ENCODE measurements at places on chromosomes 5 and 9.

DNA sequence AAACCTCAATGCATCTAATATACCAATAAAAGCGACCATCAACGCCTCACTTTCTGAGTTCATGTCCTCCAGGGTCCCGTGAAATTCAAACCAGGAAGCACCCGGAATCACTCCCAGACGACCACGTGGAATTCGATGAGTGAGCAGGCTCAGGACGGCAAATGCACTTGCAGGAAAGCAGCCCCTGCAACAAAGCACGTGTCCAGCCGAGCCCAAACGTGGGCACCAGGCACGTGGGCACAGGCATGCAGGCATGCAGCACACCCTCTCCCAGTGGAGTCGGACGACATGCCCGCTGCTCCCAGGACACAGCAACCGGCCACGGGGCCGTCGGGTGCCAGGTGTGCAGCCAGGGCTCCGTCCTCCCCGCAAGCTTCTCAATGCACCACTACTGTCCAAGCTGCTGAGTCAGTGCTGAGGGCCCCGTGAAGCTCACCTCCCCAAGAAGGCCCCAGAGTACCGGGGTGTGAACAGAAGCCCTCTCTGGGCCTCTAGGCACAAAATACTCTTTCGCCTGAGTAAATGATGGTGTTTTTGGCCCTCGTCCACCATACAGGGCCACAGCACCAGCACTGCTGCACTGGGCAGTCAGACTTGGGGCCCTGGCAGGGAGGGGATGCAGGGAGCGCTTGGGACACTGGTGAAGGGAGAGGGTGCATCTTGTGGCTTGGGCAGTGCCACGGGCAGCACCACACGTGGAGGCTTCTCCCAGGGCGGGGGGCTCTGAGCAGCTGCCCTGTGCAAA, 87.6 kb downstream of the VAV2 start:
- DNase-seq, result no peak

GRCh38 chr5:141557681-141558136, 61.1 kb downstream of the DIAPH1 start:
- DNase-seq, result peak; percentile 99

GRCh38 chr9:126545106-126545505, 68.6 kb upstream of the LMX1B start:
- no peak for DNase-seq

- DNase-seq, result no peak
Observed at GRCh38 chr5:132011622-132012343, at the start of gene ACSL6. ACSL6 (minus strand) TSS chr5:132011658; CDS start chr5:132011553, 105 bp downstream.

Data from EH (cell line).